Cardiac septum (tissue), 1 donor: ENCODE measurements at places on chromosomes 3 and 15. TPM values are rescaled to one million over a fixed set of nuclear protein-coding genes. Genes with fewer than 3 reads are reported as not detected.

Gene GNB5
- 9.7 TPM for total RNA-seq

Gene CASR
- not detected for total RNA-seq

Gene AGTR1
- 0.67 TPM for total RNA-seq

GRCh38 chr3:65597226-65597951 lies 441.3 kb downstream of the MAGI1 start:
- DNase-seq, result no peak

- no peak for DNase-seq
These were observed 3.0 kb downstream of the CXCR6 start for GRCh38 chr3:45946307-45946706.
